Stimulated activated CD4-positive, alpha-beta T cell treated with anti-CD3 and anti-CD28 coated beads, TNF-alpha, amount 100 ng/mL, for 1 hour (primary cell): ENCODE measurements at places on chromosomes 13 and 19.
A peak's percentile ranks its signal among the peaks of the same experiment; 100 is the strongest.

GRCh38 chr13:97537110-97537509 lies 103.1 kb downstream of the RAP2A start:
- DNase-seq: no peak

- peak; percentile 56 for DNase-seq
These were observed 24.6 kb upstream of the BCL3 start for GRCh38 chr19:44723952-44724319.

- no peak for DNase-seq
These were observed 372.3 kb downstream of the NDFIP2 start for GRCh38 chr13:79853251-79853650.

- DNase-seq: no peak
These were observed 1147.9 kb downstream of the UQCRFS1 start for GRCh38 chr19:28065026-28065425.

- no peak for DNase-seq
These were observed 5.4 kb downstream of the RSPH6A start for GRCh38 chr19:45809643-45810159.

DNA sequence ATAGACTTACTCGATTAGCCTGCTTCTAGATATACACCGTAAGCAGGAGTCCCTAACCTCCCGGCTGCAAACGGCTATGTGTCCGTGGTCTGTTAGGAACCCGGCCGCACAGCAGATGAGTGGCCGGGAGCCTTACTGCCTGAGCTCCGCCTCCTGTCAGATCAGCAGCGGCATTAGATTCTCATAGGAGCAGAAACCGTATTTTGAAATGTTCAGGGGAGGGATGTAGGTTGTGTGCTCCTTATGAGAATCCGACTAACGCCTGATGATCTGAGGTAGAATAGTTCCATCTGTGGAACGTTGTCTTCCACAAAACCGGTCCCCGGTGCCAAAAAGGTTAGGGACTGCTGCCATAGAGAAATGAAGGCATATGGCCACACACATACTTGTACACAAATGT lies 1491.9 kb downstream of the SLITRK5 start:
- no peak for DNase-seq

- DNase-seq: no peak
These were observed 9.4 kb downstream of the NAPA start for GRCh38 chr19:47505506-47505905.

DNA sequence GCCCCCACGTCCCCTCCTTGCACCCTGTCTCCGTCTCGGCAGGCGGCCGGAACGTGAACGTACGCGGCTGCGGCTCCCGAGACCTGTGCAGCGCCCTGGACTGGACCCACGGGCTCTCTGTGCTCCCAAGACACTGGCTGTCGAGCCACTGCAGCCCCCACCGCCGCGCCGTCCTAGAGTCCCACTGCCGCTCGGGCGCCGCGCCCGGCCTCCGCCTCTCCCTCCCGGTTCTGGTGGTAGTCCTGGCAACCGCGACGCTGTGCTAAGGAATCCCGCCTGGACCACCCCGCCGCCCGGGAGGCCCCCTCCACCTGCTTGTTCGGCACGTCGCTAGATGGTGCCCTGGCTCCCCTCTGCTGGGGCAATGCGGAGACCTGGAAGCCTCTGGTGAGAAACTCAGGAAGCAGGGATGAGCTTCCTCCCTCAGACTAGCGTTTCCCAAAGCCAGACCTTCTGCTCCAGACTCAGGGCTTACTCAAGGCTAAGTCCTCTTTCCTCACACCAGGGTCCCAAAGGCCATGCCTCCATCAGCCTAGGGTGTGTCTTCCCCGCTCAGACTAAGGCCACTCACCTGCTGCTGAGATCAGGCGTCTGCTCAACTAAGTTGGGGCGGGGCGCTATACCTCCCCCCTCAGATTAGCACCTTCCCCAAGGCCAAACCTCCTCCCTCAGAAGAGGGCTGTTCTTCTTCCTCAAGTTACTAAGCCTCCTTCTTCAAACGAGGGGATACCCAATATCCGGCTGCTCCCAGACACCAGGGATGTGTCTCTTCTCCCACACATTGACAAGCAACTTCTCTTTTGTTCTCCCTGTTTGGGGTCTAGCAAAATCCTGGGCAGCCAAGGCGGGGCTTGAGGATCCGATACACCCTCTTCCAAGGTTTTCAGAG lies 16.1 kb upstream of the IRGC start:
- no peak for DNase-seq

DNA sequence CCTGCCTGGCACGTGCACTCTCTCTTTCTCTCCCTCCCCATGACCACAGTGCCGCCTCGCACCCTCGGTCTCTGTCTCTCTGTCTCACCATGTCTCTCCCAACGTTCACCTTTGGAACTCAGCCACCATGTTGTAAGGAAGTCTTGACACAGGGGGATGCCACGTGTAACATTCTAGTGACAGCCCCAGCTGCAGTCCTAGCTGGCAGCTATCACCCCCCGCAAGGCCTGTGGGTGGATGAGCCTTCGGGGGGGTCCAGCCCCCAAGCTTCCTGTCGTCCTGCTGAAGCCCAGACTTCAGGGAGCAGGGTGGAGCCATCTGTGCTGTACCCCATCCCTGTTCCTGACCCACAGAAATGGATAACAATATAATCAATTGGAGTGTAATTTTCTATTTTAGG lies 118.5 kb downstream of the SOX1 start:
- DNase-seq: no peak

- no peak for DNase-seq
These were observed 2.1 kb downstream of the SEMA6B start for GRCh38 chr19:4557144-4557970.

GRCh38 chr19:18533058-18533457 lies 10.3 kb downstream of the FKBP8 start:
- DNase-seq: no peak

DNA sequence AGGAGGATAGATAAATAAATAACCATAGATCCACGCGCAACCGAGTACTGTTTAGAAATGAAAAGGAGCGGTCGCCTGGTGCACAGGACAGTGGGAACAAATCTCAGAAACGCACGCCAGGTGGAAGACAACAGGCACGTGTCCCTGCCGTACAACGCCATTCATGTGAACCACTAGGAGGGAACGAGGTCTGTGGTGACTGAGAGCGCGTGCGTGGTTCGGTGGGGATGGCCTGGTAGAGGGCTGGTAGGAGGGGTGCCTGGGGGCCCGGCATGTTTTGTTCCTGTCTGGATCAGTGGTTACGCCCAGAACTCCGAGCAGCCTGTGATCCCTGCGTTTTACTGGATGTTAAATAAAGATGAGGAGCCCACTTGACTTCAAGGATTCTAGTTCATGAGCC lies 111.9 kb downstream of the KDM4B start:
- no peak for DNase-seq

DNA sequence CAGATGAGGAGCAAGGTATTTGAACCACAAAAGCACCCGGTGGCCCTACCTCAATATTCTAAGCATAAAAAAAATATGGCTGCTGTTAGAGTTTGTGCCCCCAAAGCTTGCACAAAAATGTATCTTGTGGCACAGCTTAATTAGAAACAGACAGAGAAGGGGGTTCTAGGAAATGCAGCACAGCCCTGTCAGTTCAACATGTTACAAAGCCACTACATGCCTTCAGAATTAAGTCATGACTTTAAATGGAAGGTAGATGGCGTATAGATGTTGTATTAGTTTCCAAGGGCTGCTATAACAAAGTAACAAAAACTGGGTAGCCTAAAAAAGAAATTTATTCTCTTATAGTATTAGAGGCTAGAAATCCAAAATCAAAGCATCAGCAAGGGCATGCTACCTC lies 703.8 kb downstream of the DIAPH3 start:
- no peak for DNase-seq

- DNase-seq: no peak
These were observed 8.4 kb downstream of the PLD3 start for GRCh38 chr19:40356681-40357595.

DNA sequence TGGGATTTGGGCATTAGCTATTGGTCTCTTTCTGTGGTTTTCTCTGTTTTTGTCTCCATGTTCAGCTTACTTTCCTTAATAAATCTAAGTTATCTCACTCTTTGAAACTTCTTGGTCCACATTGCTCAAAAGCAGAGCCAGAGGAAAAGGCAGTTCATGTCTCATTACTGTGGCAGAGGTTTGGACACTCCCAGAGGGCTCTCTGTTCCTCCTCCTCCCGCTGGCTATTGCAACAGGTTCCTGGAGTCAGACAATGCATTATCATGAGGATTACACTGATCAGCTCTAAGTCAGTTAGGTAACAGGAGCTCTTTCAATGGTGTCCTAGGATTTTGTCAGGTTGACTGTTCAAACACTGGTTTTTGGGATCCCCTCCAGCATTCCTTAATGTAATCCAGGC lies 298.8 kb downstream of the NDFIP2 start:
- DNase-seq: no peak

DNA sequence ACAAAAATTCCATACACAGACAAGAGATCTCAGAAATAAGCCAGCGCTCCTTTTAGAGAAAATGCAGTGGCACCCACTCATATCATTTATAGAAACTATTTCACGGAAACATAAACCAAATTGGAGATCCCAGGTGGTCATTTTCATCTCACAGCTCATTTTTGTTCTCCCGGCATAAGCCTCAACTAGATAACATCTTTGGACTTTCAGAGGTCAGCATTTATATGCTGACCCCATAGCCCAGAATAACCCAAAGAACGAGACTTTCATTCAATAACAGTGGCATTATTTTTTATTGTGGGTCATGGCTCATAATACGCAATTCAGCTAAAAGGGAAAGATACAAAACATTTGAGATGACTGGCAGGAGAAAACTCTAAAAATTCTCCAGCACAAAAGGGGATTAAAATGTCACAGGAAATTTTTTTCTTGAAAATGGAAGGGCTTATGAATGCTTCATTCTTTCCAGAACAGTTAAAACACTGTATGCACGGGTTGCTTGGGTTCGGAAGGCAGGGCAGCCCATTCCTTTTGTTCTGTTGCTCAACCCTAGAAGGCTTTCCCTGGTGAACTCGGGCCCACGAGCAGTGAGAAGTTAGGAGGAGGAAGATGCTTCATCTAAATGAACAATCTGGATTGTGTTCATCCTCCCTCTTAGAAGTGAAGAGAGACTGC lies 24.0 kb downstream of the STARD13 start:
- no peak for DNase-seq

GRCh38 chr19:43316591-43317319 lies 36.7 kb upstream of the CD177 start:
- DNase-seq: no peak

GRCh38 chr19:46591254-46591653 lies 9.9 kb upstream of the CALM3 start:
- DNase-seq: no peak

GRCh38 chr19:32202244-32202643 lies 143.2 kb upstream of the ZNF507 start:
- no peak for DNase-seq

GRCh38 chr19:7528192-7528519 lies 5.7 kb downstream of the MCOLN1 start:
- no peak for DNase-seq

DNA sequence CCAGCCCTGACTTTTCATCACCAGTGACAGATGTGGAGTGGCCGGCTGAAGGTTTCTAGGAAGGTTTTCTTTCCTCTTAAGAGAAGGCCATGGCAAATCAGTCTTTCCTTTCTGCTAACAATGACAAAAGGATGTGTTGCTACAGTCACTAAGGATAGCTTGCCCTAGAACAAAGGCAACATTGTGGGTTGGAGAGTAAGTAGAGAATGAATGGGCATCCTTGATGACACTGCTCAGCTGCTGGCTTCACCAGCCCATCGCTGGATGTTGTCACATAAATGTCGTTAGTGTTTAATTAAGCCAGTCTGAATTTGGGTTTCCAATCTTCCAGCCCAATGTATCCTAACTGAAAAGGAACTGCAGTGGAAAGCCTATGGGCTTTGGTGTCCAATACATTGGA lies 168.4 kb downstream of the ZIC5 start:
- DNase-seq: no peak

GRCh38 chr19:5824751-5825150 lies 14.8 kb downstream of the FUT6 start:
- DNase-seq: no peak

DNA sequence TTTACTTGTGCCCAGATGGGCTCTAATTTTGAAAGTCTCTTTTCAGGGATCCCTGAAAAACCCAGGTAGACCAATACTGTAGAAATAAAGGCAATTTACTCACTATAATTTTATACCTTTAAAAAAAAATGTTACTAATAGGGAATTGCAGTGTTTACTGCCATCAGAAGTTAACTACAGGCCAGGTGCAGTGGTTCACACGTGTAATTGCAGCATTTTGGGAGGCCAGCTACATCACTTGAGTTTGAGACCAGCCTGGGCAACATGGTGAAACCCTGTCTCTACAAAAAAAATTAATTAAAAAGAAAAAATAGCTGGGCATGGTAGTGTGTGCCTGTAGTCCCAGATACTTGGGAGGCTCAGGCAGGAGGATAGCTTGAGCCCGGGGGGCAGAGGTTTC lies 10.2 kb downstream of the USP12 start:
- DNase-seq: no peak

DNA sequence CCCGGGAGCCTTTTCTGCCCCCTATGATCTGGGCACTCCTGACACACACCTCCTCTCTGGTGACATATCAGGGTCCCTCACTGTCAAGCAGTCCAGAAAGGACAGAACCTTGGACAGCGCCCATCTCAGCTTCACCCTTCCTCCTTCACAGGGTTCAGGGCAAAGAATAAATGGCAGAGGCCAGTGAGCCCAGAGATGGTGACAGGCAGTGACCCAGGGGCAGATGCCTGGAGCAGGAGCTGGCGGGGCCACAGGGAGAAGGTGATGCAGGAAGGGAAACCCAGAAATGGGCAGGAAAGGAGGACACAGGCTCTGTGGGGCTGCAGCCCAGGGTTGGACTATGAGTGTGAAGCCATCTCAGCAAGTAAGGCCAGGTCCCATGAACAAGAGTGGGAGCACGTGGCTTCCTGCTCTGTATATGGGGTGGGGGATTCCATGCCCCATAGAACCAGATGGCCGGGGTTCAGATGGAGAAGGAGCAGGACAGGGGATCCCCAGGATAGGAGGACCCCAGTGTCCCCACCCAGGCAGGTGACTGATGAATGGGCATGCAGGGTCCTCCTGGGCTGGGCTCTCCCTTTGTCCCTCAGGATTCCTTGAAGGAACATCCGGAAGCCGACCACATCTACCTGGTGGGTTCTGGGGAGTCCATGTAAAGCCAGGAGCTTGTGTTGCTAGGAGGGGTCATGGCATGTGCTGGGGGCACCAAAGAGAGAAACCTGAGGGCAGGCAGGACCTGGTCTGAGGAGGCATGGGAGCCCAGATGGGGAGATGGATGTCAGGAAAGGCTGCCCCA lies 8.5 kb upstream of the CEACAM7 start:
- no peak for DNase-seq

DNA sequence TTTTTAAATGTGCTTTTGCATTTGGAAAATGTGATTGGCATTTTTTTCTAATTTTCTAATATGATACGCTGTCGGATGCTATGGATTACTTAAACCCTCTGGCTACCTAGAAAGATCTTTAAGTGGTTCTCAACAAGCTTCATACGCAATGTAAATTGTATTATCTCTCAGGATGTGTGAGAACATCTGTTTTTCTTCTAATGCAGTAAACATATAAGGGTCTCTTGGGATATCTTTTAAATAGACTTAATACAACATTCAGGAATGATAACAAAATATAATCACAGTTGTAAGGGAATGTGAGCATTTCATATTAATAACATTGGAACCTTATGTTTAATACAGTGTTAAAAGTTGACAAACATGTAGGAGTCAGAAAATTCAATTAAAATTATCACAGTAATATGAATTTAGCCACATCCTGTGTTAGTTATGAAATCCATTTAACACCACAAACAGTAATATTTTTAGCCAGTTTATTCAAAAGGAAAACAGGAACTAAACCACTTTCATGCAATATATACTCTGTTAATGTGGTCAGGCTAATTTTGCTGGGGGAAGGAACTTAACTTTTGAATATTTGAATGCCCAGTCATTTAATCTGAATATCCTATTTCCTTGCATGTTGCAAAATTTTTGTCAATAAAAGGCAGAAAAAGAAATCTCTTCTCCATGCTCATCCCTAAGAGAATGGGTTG lies 15.0 kb upstream of the ALOX5AP start:
- DNase-seq: no peak
